ENCODE measurements at places on chromosomes 2 and 18. TPM values are rescaled to one million over a fixed set of nuclear protein-coding genes. Genes with fewer than 3 reads are reported as not detected.

AQP12A gene
- total RNA-seq: not detected

GRCh38 chr18:32902568-32903330, 129.9 kb upstream of the KLHL14 start:
- no peak for DNase-seq
- no peak overlapping the region for H3K27ac ChIP-seq
- H3K4me3 ChIP-seq: no peak overlapping the region
- peaks cover 5% of the 10 kb centered on the region for H3K27me3 ChIP-seq

- peaks cover 2% of the 10 kb centered on the region for H3K36me3 ChIP-seq
- peaks cover 2% of the 10 kb centered on the region for H3K4me1 ChIP-seq
- H3K27me3 ChIP-seq: no peaks in the 10 kb centered on the region
- H3K27ac ChIP-seq: no peak overlapping the region
Measured at GRCh38 chr2:229887441-229887840, 34.4 kb downstream of the TRIP12 start.

DNA sequence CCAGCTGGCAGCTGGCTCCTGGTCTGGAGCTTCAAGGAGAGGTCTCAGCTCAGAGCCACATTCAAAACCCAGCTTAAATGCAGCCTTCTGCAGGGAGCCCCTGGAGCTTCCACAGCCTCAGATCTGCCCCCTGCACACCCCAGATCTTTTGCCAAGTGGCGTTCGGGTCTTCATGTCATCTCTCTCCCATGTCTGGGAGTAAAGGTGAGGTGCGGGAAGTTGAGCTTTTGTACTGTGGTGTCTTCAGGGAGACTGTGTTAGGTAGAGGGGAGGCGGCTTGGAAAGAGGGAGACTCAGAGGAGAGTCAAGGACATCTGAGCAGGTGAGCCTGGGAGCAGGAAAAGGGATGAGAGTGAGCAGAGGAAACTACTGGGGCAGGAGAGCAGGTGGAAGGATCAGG, 25.4 kb downstream of the MPHOSPH10 start:
- DNase-seq: no peak
- no peak overlapping the region for H3K4me3 ChIP-seq
- H3K4me1 ChIP-seq: no peaks in the 10 kb centered on the region
- peaks cover 7% of the 10 kb centered on the region for H3K27me3 ChIP-seq
- H3K36me3 ChIP-seq: no peaks in the 10 kb centered on the region

DNA sequence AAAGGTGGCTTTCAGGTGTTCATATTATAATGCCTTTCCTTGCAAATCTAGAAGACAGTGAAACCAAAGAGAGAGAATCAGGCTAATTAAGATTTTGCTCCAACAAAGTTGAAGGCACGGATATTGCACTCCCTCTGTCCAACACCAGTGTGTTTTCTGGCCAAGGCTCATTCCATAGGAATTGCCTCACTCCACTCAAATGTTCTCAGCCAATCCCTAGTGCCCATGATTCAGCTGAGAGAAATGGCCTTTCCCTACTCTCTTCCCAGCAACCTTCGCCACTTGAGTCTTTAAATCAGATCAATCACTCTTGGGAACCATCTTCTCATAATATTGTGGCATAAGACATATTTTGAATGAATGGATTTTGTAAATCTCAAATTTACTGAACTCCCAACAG, 768.2 kb upstream of the ACVR2A start:
- no peak overlapping the region for H3K4me3 ChIP-seq
- no peak overlapping the region for H3K27ac ChIP-seq
- H3K27me3 ChIP-seq: no peaks in the 10 kb centered on the region
- no peaks in the 10 kb centered on the region for H3K36me3 ChIP-seq
- no peaks in the 10 kb centered on the region for H3K4me1 ChIP-seq
- DNase-seq: no peak

MRPL19 gene
- total RNA-seq: 50.4 TPM

DNA sequence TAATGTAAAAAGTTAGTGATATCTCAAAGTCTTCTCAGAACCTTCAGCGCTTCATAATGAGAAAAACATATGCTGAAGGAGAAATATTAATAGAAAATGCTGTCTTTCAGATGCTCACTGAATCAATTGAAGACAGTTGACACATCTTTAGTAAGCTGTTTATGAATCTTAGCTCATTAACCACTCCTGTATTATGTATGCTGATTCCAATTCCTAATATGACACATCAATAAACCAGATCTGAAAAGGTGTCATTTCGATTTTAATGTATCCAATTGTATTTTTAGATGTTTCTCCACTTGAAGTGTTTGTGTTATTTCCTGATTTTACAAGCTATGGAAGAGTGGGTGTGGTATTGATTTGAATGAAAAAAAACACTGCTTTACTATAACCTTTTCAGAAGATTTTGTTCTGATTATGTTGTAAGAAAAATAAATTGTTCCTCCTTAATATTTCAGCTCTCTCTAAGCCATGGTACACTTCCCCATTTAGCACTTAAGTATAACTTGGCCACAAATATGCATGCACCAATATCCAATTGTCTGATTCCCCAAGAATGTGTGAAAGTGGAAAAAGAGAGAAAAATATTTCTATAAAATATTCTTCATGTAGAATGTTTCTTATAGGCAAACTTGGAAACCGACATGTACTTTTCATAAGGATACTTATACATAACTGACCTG, 569.8 kb downstream of the ARHGAP15 start:
- no peak overlapping the region for H3K4me3 ChIP-seq
- H3K36me3 ChIP-seq: no peaks in the 10 kb centered on the region
- no peak for DNase-seq
- H3K4me1 ChIP-seq: no peaks in the 10 kb centered on the region
- no peak overlapping the region for H3K27ac ChIP-seq

GRCh38 chr2:68290901-68291300, 28.8 kb downstream of the CNRIP1 start:
- no peaks in the 10 kb centered on the region for H3K4me1 ChIP-seq
- no peak for DNase-seq
- H3K36me3 ChIP-seq: no peaks in the 10 kb centered on the region
- no peak overlapping the region for H3K27ac ChIP-seq
- H3K4me3 ChIP-seq: no peak overlapping the region

GRCh38 chr2:97914691-97915213, 81.0 kb downstream of the TMEM131 start:
- H3K27ac ChIP-seq: no peak overlapping the region
- no peak overlapping the region for H3K4me3 ChIP-seq
- no peaks in the 10 kb centered on the region for H3K4me1 ChIP-seq
- H3K36me3 ChIP-seq: no peaks in the 10 kb centered on the region
- H3K27me3 ChIP-seq: no peaks in the 10 kb centered on the region

SALL3 gene
- total RNA-seq: not detected

ANKRD30BL gene
- total RNA-seq: not detected

- no peak overlapping the region for H3K4me3 ChIP-seq
- no peaks in the 10 kb centered on the region for H3K36me3 ChIP-seq
- H3K27me3 ChIP-seq: no peaks in the 10 kb centered on the region
- no peak overlapping the region for H3K27ac ChIP-seq
- no peaks in the 10 kb centered on the region for H3K4me1 ChIP-seq
Measured at GRCh38 chr2:227029426-227030105, 134.4 kb downstream of the COL4A4 start.

Data from endothelial cell of umbilical vein (primary cell).